ENCODE measurements at places on chromosomes 2 and 18.

- no peak for DNase-seq
These were observed 101.4 kb downstream of the RBMS1 start for GRCh38 chr2:160392201-160392600.

DNA sequence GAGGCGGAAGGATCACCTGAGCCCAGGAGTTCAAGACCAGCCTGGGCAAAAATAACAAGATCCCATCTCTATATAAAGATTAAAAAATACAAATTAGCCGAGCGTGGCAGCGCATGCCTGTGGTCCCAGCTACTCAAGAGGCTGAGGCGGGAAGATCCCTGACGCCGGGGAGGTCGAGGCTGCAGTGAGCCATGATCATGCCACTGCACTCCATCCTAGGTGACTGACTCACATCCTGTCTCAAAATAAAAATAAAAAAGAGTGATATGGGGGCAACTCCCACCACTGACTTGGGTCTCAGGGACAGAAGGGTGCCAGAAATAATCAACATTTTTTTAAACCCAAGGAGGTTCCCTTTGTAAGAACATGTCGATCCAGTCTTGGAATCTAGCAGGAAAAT lies 37.6 kb downstream of the ZNF516 start:
- DNase-seq, result no peak

- peak; percentile 73 for DNase-seq
These were observed 157.8 kb upstream of the SLC1A4 start for GRCh38 chr2:64831134-64831976.

DNA sequence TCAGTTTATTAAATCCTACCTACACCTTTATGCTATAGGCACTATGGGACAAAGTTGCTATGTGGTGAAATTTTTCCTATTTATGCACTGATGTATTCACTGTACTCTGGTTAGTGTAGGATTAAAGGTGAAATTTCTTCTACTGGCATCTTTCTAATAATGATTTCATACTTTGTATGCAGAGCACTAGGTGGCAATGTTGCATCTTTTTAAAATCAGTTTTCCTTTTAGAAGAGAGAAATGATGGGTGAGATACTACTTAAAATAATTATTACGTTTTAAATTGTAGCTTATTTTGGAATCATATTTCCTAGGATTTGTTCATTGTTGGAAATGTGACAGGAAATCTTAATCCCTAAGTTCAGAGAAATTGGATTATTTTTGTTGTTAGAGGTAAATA lies 150.9 kb downstream of the CD8B2 start:
- DNase-seq, result no peak

GRCh38 chr2:218799990-218800389 lies 18.0 kb downstream of the CYP27A1 start:
- DNase-seq, result no peak

DNA sequence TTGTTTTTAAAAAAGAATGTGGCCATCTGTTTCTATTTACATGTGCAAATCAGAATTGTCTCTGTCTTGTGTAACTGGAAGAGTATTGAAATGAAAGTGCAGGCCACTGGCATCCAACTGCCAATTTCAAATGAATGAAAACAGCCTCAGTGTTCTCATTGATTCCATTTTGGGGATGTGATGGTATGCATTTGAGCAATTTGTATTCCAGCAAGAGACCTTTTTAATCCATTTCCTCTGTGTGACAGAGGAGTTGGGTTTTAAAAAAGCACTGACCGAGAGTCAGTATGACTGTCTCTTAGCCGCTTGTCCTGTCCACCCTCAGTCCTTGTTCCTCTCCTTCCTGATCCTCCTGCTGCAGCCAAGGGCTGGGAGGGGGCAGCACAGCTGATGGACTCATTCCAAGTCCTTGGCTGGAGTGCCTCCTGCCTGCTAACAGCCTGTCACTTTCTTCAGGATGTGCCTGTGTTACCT lies 50.0 kb downstream of the ASAP2 start:
- DNase-seq, result no peak

DNA sequence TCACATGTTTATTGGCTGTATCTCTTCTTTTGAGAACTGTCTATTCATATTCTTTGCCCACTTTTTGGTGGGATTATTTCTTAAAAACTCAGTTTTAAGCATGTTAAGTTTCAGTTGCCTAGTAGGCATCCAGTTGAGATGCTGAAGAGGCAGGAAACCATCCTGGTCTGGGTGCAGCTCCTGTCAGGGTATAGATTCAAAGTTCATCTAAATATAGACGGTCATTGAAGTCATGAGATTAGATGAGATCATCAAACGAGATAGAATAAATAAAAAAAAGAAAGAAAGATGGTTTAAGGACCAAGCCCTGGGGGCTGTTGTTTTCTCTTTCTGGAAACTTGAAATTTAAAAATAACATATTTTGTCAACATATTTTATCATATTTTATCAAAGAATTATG lies 9.2 kb upstream of the DNAH7 start:
- DNase-seq, result no peak

- DNase-seq, result no peak
These were observed 104.2 kb downstream of the CRIM1 start for GRCh38 chr2:36459725-36460137.

DNA sequence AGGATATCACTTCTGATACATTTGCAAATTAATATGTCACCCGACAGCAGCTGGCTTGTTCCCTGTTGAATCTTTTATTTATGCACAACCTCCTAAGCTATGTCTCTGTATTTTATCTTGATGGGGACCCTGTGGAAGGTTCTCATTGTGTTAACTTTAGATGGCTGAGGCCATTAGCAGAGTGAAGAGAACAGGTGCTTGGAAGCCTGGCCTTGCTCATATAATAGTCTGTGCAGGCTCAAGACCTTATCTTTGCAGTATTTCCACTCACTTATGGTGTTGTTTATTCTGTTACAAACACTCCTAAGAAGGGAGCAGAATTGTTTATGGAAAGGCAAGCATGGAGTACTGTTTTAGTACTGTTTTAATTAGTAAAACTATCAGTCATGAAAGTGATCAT lies 107.6 kb downstream of the SETBP1 start:
- no peak for DNase-seq

DNA sequence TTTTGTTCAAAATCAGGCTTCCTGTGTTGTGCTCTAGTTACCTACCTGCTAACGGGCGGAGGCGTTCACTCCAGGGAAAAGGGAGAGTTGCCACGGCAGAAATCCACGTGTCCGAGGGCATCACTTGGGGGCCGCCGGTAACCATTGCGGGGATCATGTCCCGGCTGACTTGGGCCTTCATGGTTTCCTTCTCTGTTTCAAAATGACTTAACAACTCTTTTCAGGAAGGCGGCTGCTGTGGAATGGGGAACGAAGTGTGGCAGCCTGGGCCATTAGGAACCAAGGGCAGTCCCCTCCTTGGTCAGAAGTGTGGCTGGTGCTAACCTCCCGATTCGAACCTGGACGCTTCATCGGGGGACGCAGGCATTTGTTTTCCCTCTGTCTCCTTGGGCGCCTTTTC lies 56.8 kb downstream of the INPP5D start:
- DNase-seq, result no peak

DNA sequence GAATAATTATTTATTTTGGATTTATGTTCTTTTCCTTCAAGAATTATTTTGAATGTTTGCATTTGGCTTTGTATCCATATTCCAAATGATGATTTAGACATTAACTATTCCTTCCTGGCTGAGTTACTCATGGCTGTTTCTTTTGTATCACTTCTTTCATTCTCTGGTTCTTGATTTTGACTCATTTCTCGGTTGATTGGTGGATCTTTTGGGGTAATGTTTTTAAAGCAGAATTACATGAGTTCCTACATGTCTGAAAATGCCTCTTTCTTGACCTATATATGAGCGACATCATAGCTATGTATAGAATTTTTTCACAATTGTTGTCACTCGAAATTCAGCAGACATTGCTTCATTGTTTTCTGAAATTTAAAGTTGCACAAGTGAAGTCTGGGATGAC lies 39.5 kb downstream of the CYP26B1 start:
- no peak for DNase-seq

GRCh38 chr2:239519089-239519920 lies 118.5 kb upstream of the HDAC4 start:
- DNase-seq, result no peak

DNA sequence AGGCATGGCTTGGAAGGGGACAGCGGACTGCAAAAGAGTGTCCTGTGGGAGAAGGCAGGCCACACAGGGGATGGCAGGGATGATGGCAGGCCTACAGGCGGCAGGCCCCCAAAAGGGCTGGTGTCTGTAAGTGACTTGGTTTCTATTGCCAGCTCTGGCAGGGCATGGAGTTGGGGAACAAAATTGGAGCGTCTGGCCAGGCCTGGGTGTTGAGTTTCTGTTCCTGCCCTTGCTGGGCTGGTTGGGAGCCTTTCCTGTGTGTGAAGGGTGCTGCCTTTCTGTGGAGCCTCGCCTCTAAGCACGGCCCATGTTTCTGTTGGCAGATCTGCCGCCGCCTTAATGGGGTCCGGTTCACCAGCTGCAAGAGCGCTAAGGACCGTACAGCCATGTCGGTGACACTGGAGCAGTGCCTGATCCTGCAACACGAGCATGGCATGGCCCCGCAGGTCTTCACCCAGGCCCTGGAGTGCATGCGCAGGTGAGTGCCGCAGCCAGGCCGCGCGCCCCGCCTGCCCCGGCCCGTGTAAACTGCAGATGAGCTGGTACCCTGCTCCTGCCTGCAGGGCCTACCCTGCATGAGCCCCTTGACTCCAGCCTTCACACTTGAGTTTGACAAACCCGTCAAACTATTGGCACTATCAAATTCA lies 31.5 kb downstream of the COA5 start:
- no peak for DNase-seq

GRCh38 chr2:16717477-16717876 lies 51.8 kb upstream of the CYRIA start:
- no peak for DNase-seq

- no peak for DNase-seq
These were observed 2.9 kb upstream of the SFXN5 start for GRCh38 chr2:73074110-73075069.

GRCh38 chr2:191642541-191642940 lies 35.4 kb upstream of the NABP1 start:
- no peak for DNase-seq

DNA sequence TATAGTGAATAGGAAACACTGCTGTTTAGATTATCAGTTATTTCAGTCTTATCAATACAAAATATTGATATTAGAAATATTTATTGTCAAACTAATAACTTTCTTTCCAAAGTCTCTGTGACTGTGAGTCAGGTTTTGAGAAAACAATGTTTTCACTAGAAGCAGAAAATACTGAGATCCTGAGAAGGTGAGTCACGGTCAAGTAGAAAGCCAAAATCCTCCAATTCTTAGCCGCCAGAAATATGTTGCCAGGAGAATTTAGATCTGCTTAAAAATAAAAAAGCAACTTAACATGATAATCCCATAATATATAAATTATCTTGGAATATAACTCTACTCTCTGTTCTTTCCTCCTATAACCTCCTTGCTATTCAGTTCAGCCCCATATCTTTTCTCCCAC lies 181.9 kb upstream of the NRXN1 start:
- DNase-seq, result no peak

- no peak for DNase-seq
These were observed 89.6 kb upstream of the SETBP1 start for GRCh38 chr18:44590956-44591670.

GRCh38 chr2:628651-629050 lies 48.6 kb downstream of the TMEM18 start:
- no peak for DNase-seq

GRCh38 chr18:27771571-27771970 lies 405.4 kb downstream of the CDH2 start:
- no peak for DNase-seq

DNA sequence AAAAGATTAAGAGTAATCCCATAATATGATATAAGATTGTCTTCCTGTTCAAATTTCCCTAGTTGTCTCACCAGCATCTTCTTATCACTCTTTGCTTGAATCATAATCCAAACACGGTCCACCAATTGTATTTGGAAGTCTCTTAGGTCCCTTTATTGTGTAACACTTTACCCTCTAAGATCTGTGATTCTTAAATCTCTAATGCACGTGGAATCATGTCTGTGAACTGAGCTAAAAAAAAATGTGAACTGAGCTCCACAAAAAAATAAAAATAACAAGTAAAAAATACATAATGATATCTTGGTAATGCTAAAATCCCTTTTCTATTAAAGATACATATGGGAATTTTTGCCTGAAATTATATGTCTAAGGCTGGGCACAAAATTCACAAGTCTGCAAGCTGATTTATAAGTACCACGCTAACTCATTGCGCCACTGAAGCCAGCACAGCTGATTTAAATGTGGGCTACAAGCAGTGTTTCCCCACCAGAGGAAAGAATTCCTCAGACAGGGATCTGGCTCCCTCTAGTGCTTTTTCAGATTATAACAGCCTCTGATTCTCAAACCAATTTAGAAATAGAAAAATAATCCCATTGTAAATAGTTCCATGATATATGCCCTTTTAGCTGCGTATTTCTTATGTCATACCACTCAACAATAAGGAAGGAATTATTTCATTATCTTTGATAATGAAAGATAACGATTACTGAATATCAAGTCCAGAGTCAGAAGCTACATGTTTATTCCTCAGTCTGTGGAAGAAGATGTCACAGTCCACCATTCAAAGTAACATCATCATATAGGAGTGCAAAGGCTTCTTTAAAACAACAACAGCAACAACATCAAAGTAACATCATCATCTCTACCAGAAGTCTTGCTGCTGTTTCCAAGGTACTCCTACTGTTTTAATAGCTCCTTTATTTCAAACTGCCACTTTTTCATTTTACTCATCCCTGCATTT lies 22.9 kb downstream of the RBM43 start:
- DNase-seq, result peak; percentile 32

DNA sequence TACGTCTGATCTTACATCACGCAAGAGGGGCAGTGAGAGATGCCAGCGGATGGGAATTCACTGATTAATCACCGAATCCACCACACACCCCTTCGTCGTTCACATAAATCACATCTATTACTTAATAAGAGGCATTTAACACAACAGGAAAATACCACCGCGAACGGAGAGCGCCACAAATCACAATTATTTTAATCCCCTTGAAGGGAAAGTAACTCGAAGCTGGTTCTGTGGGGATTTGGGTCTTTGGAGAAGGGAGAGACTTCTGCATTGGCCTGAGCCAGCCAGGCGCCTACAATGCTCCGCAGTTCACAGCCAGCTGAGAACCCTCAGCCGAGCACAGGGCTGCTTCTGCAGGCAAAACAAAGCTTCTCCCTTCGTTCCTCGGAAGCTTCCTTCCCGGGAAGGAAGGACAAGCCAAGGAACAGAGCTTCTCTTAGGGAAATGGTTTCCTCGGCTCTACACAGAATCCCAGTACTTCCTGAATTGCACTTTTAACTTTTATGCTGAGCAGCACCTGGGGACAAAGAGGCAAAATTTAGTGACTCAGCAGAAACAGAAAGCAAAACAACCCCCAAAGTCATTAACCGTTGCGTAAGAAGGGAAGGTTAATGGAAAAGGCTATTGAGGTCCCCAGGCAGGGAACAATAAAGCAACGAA lies at the start of gene LRP1B:
Gene LRP1B, minus strand, starts transcription at position 7 of the 660 bp plus-strand sequence. CDS start 287 bp downstream, outside the sequence.
- DNase-seq, result no peak
